ENCODE measurements at places on chromosomes 5 and 9.

GRCh38 chr9:127664678-127665507, 41.9 kb upstream of the CFAP157 start:
- DNase-seq: no peak

DNA sequence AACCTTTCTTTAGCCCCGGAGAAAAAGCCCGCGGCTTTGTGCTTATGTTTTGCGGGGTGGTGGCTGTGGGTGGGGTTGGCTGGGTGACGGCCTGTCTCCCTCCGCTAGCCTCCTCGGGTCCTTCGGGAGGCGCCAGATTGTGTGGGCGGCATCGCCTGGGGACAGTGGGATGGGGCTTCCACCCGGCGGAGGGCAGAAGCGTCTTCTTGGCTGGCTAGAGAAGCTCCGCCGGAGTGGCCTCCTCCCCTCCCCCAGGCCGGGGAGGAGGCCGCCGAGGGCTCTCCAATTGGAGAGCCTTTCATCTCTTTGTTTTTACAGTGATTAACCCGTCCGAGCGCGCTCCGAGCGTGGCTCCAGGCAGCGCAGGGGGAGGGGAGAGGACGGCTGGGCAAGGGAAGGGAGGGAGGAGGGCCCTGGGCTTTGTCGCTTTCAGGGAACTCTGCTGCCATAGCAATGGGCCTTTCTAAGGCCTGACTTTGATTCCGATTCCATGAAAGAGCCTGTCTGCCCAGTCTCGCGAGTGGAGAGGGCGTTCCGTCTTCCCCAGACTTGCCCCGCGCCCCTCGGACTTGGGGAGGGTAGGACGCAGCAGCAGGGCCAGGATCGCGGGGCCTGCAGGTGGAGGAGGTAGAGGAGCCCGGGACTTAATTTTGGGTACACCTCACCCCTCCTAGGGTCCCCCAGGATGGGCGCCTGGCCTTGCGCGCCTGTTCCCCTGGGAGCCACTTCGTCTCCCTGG, 36.7 kb upstream of the TIFAB start:
- DNase-seq: no peak

GRCh38 chr5:164532235-164532900, 1026.9 kb downstream of the MAT2B start:
- DNase-seq: no peak

GRCh38 chr5:111954516-111955395, 197.8 kb upstream of the NREP start:
- DNase-seq: no peak

- no peak for DNase-seq
These were observed 40.1 kb upstream of the STX17 start for GRCh38 chr9:99866398-99866797.

GRCh38 chr9:114317665-114318357, 5.1 kb upstream of the ORM1 start:
- no peak for DNase-seq

GRCh38 chr5:6246820-6247437, 131.4 kb downstream of the MED10 start:
- no peak for DNase-seq
